ENCODE measurements at places on chromosomes 7 and 10. TPM values are rescaled to one million over a fixed set of nuclear protein-coding genes. Genes with fewer than 3 reads are reported as not detected.

GRCh38 chr7:44374007-44374763 lies 48.8 kb upstream of the CAMK2B start:
- no peak for DNase-seq

DNA sequence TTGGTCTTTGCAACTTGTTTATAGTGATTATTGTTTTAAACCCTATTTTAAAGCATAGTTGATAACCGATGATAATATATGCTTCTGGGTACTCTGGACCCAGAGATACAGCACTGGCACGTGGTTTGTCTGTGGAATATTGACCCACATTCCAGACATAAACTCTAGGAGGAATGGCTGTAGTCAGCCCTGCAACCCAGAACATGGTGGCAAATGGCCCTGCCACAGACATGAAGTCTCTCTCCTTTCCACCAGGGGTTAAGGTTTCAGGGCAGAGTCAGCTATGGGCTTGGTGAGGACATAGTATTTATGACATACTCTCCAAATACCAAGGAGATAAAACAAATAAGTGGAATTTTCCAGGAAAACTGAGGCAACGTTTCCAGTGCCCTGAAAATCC lies 83.6 kb downstream of the NAMPT start:
- no peak for DNase-seq

- no peak for DNase-seq
Measured at GRCh38 chr7:128176696-128177095, 64.4 kb upstream of the LEP start.

- no peak for DNase-seq
Measured at GRCh38 chr10:82402906-82403401, 528.0 kb downstream of the NRG3 start.

The LIPN gene
- not detected for total RNA-seq

DNA sequence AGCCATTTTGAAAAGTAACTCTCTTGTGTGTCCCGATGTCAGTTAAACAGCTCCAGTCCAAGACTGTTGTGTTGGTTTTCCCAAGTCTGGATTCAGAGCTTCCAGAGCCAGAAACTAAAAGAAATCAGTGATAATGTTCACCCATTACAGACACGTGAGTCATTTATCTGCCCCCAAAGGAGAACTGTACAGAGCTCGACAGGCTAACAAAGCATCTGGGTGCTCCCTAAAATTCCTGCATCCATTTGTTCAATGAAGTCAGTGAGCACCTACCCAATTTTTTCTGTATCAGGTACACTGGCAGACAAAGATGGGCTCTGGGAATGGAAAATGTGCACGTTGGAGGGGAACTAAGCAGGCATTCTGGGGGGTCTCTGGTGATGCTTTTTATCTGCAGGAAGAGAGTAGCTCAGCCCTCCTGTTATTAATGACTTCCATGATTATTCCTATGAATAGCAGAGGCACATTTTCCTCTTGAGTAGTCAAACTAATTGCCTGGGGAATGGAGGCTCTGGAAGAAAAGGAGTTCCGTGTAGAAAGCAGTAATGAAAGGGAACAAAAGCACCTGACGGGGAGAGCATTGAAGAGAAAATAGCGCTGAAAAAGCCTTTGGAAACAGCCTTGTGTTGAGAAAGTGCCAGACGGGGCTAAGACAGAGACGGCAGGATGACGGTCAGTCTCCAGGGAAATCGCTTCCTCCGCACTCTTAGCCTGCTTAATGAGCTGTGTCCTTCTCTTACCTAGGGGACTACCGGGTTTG lies 75.3 kb downstream of the GAD2 start:
- no peak for DNase-seq

DNA sequence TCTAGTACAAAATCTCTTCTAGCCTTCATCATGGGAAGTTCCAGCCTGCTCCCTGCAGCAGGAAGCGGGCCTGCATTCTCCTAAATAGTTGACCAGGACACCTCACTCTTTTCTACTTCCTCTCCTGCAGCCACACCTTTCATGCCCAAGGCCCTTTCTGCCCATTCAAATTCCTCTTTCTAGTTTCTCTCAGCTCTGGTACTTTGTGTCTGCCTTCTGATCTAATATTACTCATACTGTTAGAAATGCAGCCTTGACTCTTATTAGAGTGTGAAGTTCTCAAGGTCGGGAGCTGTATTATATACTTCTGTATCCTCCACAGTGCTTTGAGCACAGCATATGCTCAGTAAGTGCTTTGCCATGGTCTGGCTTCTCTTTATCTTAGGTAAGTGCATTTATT lies 103.1 kb downstream of the PRKCQ start:
- DNase-seq, result no peak

DNA sequence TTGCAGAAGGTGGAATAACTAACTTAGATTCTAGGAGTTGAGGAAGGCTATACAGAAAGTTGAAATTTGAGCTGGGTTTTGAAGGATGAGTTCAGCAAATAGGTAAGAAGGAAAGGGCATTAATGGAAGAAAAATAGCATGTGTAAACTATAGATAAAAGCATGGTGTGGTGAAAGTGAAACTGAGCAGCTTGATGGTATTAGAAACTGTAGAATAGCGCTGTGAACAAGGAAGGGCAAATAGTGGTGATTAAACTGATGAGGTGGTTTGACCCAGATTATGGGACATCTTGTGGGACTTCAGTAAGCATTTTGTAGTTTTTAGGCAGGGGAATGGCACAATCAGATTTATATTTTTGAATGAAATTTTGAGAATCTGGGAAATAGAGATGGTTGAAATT lies 90.5 kb downstream of the EXOC6 start:
- DNase-seq, result no peak

DNA sequence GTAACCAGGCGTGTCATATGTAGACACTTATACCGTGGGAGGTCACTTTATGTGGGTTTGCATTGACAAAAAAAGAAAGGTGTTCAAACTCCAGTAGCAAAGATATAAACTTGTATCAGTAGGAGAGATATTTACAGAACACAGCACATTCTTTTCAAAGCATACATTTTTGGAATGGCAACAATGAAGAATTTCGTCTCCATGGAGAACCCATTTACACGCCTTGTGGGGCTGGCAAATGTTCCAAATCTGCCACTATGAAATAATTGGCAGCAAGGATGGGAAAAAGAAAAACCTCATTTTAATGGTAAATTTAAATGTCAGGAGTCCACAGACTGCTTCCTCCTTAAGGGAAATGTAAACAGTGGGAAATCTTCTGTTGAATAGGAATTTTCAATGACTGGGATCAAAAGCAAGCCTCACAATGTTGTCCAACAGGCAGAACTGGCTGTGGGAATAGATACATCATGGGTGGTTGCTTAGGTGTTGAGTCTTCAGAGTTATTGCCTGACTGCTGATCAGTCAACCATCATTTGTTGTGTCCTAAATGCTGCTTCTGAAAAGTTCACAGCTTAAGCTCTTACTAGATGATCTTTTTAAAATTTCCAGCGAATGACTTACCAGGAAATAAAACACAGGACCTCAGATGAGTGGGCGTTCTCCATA lies 256.6 kb upstream of the SEMA3C start:
- no peak for DNase-seq

- DNase-seq, result peak; percentile 58
Measured at GRCh38 chr7:140316165-140316661, 82.1 kb downstream of the SLC37A3 start.

The OPALIN gene
- not detected for total RNA-seq

DNA sequence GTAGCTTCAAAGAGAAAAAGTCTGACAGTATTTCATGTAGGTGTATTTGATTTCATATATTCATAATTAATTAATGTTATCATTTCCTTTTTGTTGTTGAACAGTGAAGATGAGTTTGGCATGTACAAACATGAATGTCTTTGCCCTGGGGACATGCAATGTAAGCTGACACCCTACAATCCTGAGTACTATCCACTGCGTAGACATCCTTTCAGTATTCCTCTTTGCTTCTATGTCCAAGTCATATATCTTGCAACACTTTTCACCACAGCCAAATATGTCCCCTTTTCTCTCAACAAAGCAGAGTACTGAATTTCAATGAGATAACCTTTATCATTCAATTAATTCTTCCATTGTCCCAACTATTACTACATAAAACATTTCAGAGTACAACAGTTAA lies 93.6 kb downstream of the GPR37 start:
- no peak for DNase-seq

- no peak for DNase-seq
Measured at GRCh38 chr10:104478380-104478779, 124.7 kb downstream of the CFAP58 start.

The PDE1C gene
- 8.0 TPM for total RNA-seq

DNA sequence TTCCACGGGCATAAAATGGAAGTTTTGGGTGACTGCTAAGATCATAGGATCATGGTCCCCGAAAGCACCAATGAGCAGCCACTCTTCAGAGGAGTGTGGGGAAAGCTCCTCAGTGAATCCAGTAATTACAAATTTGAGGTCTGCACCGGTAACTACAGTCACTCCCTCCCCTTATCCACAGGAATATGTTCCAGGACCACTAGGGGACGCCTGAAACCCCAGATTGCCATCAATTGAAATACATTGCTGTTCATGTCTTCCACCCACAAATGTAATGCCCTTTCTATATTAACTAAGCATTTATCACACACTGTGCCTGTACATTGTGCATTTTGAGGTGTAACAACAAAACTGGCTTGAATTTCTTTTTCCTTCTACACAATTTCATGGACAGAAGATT lies 447.9 kb upstream of the PFKP start:
- DNase-seq, result no peak

DNA sequence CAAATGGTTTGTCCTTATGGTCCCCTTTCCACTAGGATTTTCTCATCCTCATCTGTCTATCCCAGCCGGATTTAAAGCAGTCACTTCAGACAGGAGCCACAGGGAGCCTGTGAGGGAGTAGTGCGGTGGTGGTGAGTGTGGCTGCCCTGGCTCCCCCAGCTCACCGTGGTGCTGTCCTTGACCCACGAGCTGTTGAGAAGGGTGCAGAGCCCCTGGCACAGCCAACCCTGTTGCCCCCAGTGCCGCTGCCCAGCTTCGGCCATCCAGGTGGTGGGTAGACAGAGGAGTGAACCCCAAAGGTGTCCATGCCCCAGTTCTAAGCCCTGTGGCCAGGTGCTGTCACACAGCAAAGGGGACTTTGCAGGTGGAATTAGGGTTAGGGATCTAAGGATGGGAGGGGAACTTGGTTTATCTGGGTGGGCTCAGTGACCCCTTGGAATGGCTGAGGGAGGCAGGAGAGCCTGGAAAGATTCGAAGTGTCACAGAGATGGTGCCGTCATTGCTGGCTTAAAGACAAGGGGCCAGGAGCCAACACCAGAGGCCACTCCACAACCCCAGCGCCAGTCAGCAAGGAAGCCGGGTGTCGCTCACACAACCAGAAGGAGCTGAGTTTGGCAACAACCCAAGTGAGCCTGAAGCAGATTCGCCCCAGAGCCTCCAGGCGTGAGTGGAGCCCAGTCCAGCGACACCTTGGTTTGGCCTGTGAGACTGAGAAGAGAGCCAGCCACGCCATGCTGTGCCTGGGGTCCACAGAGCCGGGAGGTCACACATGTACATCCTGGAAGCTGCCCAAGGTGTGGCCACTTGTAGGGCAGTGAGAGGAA lies 142.4 kb downstream of the ADCY1 start:
- no peak for DNase-seq

- no peak for DNase-seq
Measured at GRCh38 chr10:112232670-112233069, 49.1 kb upstream of the GPAM start.

- DNase-seq, result peak; percentile 86
Measured at GRCh38 chr7:100803398-100804161, 23.7 kb downstream of the EPHB4 start.

GRCh38 chr7:80591654-80592053 lies 46.8 kb upstream of the CD36 start:
- DNase-seq, result no peak

The ASCC1 gene
- total RNA-seq, result 29.2 TPM

GRCh38 chr7:45923290-45923689 lies 2.2 kb upstream of the IGFBP3 start:
- DNase-seq, result peak; percentile 81

DNA sequence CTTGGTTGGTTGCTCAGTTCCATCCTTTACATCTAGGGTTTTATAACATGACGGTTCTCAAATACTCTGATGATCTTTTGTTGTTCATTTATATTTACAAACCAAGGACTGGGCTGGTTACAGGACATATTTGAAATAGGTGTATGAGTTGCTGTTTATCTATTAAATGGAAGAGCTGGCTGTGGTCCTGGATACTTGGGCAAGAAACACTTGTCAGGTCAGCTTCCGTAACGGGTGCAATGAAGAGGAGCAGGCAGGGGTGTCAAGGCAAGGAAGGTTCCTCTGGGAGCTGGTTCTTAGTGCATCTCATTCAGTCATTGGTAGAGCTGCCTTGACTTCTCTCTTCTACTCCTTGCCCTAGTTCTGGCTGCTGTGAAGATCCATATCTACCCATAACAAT lies 4.8 kb upstream of the TMEM26 start:
- DNase-seq, result no peak

The DDC gene
- total RNA-seq, result 0.72 TPM

DNA sequence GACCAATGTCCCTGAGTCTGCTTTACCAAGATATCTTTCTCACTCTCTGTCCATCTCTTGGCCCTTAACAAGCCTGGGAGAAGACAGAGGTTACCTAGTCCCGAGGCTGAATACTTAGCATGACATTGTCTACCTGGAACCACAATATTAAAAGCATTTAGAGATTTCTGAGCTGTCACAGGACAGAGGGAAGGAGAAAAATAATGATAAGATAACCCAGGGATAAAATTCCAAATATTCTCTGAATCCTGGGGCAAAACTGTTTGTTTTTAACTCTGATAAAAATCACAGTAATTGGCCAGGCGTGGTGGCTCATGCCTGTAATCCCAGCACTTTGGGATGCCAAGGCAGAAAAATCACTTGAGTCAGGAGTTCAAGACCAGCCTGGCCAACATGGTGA lies 12.0 kb upstream of the MAPK8 start:
- no peak for DNase-seq

GRCh38 chr7:69193061-69193460 lies 405.2 kb upstream of the AUTS2 start:
- DNase-seq, result no peak

DNA sequence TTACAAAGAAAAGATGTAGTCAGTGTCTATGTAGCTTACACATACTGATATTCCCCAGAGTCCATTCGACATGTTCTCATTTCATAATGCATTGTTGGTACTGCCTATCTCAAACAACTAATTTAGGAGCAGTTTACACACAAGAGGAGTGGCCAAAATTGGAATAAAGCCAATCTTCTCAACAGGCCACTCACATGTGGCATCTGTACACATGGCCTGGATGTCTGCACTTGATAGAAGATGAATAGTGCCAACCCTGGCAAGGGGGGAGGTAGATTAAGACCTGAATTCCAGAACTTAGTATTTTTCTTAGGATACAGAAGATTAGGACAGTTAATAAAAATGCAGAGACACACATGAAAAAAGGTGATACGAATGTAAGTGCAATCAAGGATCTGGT lies 125.3 kb upstream of the STARD3NL start:
- no peak for DNase-seq

DNA sequence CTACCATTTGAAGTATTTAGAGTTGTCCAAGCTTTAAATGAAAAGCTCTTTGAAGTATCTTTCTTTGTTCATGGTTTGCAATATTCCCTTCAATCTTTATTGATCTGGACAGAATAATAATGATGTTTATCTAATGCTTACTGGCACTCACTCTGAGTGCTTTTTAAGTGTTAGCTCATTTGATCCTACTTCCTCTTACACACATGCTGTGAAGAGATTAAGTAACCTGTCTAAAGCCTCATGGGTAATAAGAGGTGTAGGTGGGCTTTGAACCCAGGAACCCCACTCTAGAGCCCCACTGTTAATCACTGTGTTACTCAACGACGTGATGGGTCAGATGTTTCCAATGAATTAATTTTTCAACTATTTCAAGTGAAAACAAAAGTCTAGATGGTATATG lies 31.1 kb upstream of the ADD3 start:
- no peak for DNase-seq

- no peak for DNase-seq
Measured at GRCh38 chr10:24642921-24643678, 80.6 kb downstream of the ARHGAP21 start.
